ENCODE measurements at places on chromosomes 13 and 19.

GRCh38 chr13:42638886-42639285, 64.9 kb downstream of the TNFSF11 start:
- DNase-seq, result no peak

GRCh38 chr13:65535370-65535769, 1694.8 kb downstream of the PCDH9 start:
- no peak for DNase-seq

- DNase-seq, result no peak
Observed at GRCh38 chr19:3800996-3801395, 14.8 kb upstream of the MATK start.

DNA sequence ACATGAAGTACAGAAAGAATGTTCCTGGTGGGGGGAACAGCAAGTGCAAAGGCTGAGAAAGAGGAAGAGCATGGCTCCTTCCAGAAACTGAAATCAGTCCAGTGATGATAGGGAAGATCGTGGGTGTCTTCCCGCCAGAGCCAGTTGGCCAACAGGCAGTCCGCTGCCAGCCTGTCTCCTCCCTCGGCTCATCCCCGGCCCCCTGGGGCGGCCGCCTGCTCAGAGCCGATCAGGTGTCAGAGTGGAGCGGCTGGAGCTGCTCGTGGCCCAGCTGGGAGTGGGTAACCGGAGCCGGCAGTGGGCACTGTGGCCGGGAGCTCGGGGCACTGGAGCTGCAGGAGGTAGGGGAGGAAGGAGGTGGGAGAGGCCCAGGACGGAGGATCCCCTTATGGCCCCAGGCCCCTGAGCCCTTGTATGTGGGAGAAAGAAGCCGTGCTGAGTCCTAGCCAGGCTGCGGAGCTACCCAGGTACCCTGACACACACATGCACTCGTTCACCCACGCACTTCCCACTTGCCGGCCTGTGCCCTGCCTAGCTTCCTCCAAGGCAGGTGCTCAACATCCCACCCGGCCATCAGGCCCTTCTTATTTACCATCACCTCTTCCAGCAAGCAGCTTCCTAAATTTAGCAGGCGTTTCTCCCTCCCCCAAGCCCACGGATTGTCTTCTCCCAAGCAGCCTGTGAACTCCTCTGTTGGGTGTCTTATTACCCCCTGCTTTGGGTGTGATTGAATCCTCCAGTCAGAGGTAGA, 1.7 kb downstream of the ANKRD24 start:
- no peak for DNase-seq

DNA sequence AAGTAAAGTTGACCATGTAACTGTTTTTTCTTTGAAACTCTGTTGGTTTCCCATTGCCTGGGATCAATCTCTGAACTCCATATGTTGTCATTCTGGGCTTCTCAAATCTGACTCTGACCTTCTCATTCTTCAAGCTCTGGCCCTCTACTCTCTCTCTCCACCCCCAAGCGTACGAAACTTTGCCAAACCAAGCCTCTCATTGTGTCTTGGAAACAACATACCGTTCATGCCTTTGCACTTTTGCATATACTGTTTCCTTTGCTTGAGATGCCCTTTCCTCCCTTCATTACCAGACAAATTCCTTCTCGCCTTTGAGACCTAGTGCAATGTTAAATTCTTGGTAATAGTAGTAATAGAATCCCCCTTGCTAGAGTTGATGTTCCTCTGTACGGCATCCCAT, 113.7 kb downstream of the OLFM4 start:
- no peak for DNase-seq

DNA sequence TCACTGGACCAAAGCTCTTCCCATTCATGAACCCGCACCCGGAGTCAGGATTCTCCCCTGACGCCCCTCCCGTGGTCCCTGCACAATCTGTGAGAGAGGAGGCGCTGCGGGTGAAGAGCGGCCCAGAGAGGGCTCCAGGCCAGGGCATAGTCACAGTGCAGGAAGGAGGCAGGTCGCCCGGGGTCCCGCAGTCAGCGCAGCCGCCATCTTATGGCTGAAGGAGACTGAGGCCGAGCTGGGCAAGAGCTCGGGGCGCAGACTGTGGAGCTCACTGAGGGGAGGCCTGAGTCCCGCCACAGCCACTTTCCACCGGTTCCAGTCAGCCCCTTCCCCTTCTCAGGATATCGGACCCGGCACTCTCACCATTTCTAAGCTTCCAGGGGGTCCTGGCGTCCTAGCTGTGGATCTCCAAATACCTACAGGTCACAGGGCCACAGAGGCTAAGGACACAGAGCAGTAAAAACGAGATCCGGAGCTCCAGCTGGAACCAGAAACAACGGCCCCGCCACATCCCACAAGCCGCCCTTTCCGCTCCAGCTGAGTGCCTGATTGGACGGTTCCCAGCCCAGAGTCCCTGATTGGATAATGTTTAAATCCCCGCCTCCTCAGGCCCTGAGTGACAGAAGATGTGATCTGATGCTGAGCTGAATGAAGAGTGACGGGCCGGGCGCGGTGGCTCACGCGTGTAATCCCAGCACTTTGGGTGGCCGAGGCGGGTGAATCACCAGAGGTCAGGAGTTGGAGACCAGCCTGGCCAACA, at the start of gene ZNF99:
Gene ZNF99, minus strand, starts transcription at position 501 of the 760 bp plus-strand sequence. Its CDS starts 135 bp downstream, at position 366.
- DNase-seq, result no peak

GRCh38 chr19:3556423-3556977, 886 bp downstream of the MFSD12 start:
- no peak for DNase-seq

DNA sequence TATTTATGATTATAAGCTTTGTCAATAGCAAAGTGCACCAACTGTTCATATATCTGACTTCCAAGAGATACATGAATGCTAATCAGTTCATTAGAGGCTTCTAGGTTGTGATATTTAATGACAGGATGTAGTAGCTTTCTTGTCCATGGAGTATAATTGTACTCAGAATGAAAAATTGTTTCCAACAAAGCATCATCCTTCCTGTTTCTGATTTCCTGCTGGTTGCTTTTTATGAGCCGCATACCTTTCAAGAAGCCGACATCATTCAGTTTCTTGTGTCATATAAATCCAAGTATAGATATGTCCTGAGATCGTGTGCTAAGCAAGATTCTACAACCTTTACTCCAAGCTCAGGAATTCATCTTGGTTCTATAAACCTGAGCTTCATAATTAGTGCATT, 326.6 kb downstream of the DIAPH3 start:
- no peak for DNase-seq

GRCh38 chr13:66795636-66796035, 434.5 kb downstream of the PCDH9 start:
- no peak for DNase-seq

DNA sequence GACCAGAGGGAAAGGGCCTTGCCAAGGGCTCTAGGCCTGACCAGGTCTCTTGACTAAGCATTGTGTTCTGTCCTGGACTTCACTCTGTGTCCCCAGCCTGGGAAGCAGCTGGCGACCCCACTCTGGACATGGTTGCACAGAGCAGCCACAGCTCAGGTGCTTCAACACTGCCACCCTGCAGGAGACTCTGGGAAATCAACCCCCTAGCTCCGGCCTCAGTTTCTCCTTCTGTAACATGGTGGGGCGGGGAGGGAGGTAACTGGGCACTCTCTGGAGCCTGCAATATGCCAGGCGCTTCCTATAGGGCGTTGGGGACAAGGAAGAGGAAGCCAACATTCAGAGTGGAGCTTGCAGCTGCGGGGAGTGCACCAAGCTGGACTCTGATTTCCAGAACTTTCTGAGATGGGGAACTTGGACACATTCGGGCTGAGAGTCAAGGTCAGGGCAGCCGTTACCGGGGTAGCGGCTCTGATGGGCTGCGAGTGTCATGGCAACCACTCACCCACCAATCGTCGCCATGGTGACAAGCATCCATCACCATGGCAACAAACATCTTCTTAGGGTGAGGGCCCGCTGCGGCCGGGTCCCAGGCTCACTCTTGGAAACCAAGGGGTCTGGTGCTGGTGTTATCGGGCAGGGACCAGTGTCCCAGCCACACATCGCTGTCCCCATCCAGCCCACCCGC, 12.8 kb downstream of the F2RL3 start:
- no peak for DNase-seq

GRCh38 chr19:4326215-4326836, 12.3 kb downstream of the STAP2 start:
- DNase-seq, result no peak

DNA sequence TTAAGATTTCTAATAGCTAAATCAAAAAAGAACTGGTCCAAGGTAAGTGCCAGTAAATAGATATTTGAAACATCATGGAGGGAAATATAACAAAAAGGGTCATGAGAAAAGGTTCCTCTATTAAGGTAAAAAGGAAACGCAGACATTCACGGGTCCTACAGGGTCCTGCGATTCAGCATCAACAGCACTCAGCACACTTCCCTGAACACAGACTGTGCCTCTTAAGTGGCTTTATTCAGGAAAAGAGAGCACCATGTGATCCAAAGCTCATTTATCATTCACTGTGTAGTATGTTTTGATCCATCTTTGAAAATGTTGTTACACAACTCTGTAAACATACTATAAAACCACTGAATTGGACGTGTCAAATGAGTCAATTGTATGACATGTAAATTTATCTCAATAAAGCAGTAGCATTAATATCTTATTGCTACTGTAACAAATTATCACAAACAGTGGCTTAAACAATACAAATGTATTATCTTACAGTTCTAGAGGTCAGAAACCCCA, 33.7 kb downstream of the CRYL1 start:
- DNase-seq, result no peak

GRCh38 chr13:43245374-43245964, 222.1 kb downstream of the DNAJC15 start:
- peak; percentile 47 for DNase-seq

DNA sequence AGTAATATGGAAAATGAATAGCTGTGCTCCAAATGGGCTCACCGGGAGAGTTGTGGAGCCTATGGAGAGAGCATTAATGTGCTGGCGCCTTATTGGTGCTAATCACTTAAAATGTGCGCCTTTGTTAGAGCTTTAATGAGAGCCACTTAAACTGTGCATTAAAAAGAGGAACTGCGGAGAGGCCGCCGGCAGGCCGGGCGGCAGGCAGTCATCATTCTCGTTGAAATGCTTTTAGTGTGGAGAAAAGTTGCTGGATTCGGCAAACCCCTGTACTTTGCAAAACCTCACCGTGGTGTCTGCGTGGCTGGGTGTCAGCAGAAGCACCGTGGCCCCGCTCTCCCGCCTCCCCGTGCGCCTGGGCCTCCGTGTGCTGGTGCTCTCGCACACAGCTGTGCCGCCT, 105.5 kb downstream of the KDM4B start:
- no peak for DNase-seq

DNA sequence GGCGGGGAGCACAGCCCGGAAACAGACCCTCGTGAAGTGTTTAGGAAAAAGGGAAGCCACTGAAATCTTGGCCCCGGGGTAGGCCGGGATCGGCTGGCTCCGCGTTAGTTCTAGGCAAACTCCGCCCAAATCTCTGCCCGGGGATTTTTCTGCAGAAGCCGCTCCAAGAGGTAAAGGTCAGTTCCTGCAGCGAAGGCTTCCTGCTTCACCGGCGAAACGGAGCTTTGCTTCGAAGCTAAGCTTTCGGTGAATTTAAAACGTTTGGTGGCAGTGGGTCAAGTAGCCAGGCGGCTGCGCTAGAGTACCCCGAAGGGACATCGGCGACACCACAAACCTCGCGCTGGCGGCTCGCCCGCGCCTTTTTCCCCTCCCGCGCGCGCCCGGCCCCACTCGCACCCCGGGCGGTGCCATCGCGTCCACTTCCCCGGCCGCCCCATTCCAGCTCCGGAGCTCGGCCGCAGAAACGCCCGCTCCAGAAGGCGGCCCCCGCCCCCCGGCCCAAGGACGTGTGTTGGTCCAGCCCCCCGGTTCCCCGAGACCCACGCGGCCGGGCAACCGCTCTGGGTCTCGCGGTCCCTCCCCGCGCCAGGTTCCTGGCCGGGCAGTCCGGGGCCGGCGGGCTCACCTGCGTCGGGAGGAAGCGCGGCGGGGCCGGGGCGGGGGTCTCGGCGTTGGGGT, 441 bp downstream of the GJB2 start:
- DNase-seq, result peak; percentile 10

- DNase-seq, result no peak
Observed at GRCh38 chr19:12841094-12841493, 2.8 kb downstream of the MAST1 start.

GRCh38 chr13:109954441-109954840, 168.1 kb upstream of the IRS2 start:
- no peak for DNase-seq

- DNase-seq, result no peak
Observed at GRCh38 chr19:24062190-24062589, 24.8 kb upstream of the ZNF254 start.

DNA sequence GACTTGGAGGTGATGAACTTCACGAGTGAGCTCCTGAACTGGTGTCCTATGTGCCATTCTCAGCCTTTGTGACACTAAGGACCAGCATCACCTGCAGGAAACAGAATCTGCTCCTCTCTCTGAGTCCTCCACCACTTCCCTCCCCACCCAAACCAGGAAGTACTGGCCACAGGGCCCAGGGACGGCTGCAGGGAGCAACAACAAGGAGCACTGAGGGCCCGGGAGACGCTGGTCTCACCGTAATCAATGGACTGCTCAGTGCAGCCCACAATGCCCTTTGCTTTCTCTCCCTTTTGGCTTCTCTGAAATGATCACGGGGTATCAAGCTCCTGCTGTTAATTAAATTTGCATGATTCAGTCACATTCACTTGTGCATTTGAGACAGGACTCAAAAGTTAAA, 18.6 kb downstream of the PEPD start:
- no peak for DNase-seq

- DNase-seq, result peak; percentile 45
Observed at GRCh38 chr13:39897636-39898035, 242.2 kb downstream of the COG6 start.

DNA sequence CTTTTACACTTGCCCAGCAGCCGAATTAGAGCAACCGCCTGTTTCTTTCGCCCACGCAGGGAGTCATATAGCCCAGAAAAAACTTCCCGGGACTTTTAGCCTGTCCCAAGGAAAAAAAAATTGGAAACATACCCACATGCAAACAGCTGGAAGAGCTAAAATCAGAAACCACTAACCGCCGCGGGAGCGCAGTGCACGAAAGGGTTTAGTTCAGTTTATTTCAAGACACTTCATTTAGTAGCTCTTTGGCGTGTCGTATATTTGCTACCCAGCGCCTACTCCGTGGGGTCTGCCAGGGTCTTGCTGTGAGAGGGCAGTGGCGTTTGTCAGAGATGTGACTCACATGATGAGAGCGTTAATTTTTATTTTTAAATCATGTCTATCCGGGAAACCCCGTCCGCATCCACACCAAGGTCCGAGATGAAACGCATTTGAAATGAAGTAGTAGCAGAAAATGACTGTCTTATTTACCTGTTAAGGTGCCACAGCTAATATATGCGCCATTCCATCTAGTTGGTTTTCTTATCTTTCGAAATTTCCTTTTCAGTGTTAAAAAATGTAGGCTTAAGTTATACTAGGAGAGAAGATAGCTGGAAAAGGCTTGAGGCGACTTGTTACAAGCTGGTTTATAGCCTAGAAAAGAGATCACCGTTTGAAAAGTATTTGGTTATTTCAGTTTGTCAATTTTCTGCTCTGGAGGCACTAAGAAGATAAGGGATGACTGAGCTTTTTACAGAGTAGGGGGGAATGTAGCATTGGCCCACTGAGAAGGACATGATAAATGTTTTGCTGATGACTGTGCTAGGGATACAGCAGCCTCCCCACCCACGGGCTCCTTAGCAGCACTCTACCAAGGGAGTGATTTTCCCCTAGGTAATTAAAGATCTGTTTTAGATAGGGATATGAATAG, 1.7 kb downstream of the KLF5 start:
- DNase-seq, result peak; percentile 56

GRCh38 chr13:29511980-29512379, 83.5 kb downstream of the SLC7A1 start:
- no peak for DNase-seq
